ENCODE measurements at places on chromosomes 4 and X.

DNA sequence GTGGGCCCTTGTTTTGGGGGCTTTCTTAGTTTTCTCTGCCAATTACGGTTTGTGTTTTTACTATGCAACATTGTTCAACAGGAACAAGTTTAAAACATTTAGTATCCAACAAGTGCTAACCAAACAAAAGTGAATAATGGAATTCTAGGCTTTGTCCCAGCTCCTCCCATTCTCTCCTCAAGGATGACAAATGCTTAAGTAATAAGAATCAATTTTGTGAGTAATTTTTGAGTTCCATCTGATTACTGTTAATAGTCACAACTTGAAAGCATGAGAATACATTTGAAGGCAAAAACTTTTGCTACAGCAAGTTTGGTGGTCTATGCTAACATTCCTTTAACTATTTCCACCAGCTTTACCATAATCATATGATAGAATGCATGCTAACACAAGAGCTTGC lies 78.1 kb upstream of the HPGD start:
- DNase-seq, result no peak

GRCh38 chr4:21819086-21819485 lies 129.5 kb downstream of the KCNIP4 start:
- DNase-seq, result peak; percentile 47

- no peak for DNase-seq
Observed at GRCh38 chr4:122633211-122633610, 12.3 kb upstream of the IL21 start.

GRCh38 chr4:81605271-81605670 lies 133.6 kb upstream of the RASGEF1B start:
- no peak for DNase-seq

DNA sequence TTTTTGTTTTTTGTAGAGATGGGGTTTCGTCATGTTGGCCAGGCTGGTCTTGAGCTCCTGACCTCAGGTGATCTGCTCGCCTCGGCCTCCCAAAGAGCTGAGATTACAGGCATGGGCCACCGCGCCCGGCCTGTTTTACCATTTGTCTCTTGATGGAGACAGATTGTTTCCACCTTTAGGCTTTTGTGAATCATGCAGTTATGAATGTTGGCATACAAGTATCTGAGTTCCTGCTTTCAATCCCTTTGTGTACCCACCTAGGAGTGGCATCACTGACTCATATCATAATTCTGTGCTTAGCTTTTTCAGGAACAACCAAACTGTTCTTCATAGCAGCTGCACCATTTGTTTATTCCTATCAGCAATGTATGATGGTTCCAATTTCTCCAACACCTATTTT lies 20.2 kb upstream of the MGST2 start:
- no peak for DNase-seq

DNA sequence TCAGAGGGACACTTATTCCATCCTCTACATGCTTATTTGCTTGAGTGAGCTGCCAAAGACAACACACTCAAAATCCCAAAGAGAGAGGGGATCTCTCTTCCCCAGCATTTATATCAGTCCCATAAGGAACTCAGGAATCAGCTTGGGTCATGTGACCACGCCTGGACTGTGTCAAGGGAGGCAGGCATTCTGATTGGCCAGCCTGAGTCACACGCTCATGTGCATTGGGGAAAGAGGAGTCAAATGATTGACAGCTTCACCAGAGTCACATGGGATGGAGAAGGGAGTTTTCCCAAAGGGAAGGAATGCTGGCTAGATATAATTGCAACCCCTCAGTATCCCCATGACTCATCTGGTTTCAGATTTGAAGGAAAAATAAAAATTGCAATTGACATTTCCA lies 49.0 kb downstream of the RWDD4 start:
- no peak for DNase-seq

DNA sequence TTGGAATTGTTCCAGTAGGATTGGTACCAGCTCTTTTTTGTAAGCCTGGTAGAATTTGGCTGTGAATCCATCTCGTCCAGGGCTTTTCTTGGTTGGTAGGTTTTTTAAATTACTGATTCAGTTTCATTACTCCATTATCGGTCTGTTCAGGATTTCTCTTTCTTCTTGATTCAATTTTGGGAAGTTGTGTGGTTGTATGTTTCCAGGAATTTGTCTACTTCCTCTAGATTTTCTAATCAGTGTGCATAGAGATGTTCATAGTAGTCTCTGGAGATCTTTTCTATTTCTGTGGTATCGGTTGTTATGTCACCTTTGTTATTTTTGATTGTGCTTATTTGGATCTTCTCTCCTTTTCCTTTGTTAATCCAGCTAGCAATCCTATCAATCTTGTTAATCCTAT lies 248.7 kb downstream of the ARHGAP10 start:
- no peak for DNase-seq

- no peak for DNase-seq
Observed at GRCh38 chr4:37599092-37599790, 86.9 kb downstream of the RELL1 start.

DNA sequence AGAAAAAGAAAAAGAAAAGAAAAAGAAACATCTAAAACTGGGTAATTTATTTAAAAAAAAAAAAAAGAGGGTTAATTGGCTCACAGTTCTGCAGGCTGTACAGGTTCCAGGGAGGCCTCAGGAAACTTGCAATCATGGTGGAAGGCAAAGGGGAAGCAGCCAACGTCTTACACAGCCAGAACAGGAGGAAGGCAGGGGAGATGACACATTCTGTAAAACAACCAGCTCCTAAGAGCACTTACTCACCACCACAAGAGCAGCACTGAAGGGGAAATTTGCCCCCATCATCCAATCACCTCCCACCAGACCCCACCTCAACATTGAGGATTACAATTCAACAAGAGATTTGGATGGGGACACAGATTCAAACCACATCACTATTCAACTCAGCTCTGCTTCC lies 36.8 kb upstream of the TMEM184C start:
- DNase-seq, result no peak

DNA sequence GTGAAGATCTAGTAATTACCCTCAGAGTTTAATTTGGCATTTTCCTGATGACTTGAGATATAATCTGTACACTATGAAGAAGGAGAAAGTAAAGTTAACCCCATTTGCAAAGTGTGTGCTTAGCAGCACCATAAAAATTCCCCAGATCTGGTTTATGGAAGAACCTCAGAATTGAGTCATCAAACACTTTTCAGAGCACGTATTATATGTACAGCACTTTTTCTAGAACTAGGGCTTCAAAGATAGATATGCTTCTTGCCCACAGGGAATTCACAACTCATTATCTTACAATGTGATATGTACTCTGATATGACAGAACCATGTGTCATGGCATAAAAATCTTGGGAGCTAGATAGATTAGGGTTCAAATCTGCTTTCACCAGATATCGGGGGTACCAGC lies 150.9 kb downstream of the SLC10A7 start:
- no peak for DNase-seq

- no peak for DNase-seq
Observed at GRCh38 chrX:136198010-136198409, 50.7 kb downstream of the FHL1 start.

DNA sequence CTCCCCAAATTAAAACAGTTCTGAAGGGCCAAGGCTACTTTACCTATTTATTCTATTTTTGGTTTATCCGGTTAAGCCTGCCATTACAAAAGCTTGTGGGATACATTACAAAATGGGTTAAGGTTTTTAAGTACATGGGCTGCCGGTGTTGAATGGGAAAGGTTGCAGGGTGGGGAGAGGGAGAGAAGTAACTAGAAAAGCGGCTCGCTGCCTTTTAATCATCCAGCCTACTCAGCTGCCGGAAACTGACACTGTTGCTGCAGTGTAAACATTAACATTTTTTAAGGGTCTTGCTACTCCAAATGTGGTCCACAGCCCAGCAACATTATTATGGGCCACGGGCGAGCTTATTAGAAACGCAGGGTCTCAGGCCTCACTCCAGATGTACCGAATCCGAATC lies 1.5 kb upstream of the IL1RAPL1 start:
- DNase-seq, result no peak

GRCh38 chr4:37780444-37781130 lies 45.9 kb upstream of the PGM2 start:
- no peak for DNase-seq

DNA sequence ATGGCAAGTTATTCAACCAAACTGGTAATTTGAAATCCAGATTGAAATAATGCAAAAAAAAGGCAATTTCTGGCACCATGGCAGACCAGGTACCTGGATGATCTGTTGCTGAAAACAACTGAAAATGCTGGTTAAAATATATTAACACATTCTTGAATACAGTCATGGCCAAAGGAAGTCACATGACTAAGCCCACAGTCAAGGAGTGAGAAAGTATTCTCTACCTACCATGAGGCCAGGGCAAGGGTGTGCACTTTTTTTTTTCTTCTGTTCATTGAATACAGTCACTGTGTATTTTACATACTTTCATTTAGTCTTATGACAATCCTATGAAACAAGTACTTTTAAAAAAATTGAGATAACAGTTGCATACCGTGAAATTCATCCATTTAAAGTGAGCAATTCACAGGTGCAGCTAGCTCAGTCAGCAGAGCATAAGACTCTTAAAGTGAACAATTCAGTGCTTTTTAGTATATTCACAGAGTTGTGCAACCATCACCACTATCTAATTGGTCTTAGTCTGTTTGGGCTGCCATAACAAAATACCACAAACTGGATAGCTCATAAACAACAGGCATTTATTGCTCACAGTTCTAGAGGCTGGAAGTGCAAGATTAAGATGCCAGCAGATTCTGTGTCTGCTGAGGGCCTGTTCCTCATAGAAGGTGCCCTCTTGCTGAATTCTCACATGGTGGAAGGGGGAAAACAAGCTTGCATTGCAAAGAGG lies 4.8 kb upstream of the MPP1 start:
- DNase-seq, result no peak

DNA sequence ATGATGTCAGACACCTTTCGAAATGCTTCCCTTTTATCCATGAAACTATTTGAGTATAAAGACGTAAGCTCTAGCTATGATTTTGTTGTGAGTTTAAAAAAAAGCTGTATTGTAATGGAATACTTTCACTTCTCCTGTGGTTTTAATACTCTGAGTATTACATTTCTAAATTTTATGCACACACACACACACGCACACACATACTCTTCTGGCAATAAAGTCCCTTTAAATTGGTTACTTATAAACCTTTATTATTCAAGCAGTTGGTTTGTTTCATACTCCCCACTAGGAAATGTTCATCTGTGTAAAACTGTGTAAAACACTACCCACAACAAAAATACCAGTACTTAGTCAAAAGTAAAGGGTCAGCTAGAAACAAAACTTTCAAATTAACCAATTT lies 18.2 kb downstream of the VAMP7 start:
- no peak for DNase-seq

GRCh38 chrX:11553594-11553993 lies 112.1 kb downstream of the ARHGAP6 start:
- no peak for DNase-seq

GRCh38 chrX:29561417-29561816 lies 653.9 kb upstream of the MAGEB2 start:
- DNase-seq, result no peak

- no peak for DNase-seq
Observed at GRCh38 chr4:82352825-82353366, 20.9 kb downstream of the HNRNPD start.

- no peak for DNase-seq
Observed at GRCh38 chrX:39893417-39894338, 204.1 kb downstream of the BCOR start.

- DNase-seq, result no peak
Observed at GRCh38 chrX:121349263-121349662, 301.9 kb downstream of the GLUD2 start.

- no peak for DNase-seq
Observed at GRCh38 chrX:31268359-31268758, 196.5 kb upstream of the FTHL17 start.
